Iris pigment epithelial cell (primary cell): ENCODE measurements at places on chromosomes 1 and 21.

GRCh38 chr21:25280061-25280460 lies 327.2 kb downstream of the MRPL39 start:
- no peak for DNase-seq

DNA sequence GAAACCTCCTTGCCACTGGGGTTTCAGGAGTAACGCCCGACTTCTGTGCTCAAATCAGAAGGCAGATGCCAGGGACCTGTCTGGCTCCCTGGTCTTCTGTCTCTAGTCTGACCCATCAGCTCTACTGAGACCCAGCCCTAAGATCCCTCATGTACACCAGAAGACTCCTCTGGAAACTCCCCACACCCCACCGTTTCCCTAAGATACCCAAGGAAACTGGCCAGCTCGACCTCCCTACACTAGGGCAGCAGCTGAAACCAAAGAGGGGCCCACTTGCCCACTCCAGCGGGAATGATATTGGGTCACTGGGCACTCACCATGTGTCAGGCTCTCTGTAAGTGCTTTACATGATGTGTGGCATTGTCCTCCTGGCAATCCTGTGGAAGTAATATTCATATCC lies 469 bp upstream of the S100A16 start:
- DNase-seq = no peak

DNA sequence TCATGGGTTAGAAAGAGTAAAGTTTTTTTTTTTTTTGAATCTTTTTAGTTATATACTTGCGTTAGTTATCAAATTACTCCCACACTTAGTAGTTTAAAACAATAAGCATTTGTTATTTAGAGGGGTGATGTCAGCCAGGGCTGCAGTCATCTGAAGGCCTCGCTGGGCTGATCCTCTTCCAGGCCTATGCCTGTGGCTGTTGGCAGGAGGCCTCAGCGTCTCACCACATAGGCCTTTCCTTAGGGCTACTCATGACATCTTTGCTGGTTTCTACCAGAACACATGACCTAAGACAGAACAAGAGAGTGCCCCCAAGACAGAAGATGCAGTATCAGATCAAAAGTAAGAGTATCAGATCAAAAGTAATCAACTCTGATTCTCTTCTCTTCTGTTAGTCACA lies 167.4 kb downstream of the HHAT start:
- peak; percentile 40 for DNase-seq

- DNase-seq = peak; percentile 6
Measured at GRCh38 chr1:245441689-245442088, 286.9 kb downstream of the KIF26B start.

GRCh38 chr1:85243372-85243771 lies 16.1 kb downstream of the C1orf52 start:
- peak; percentile 14 for DNase-seq

DNA sequence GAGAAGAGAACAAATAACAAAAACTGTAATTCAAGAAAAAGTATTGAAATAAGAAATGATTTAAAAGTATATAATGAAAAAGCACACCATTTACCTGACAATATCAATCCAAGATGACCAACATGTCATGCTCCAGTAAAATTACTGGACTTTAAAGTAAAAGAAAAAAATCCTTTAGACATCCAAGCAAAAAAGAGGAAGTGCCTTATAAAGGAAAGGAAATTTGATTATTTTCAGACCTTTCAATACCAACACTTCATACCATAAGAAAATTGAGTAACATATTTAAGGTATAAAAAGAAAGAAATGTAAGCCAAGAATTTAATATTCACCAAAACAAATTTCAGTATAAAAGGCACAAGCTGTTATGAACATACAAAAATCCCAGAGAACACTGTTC lies 46.2 kb upstream of the SSX2IP start:
- DNase-seq = no peak

DNA sequence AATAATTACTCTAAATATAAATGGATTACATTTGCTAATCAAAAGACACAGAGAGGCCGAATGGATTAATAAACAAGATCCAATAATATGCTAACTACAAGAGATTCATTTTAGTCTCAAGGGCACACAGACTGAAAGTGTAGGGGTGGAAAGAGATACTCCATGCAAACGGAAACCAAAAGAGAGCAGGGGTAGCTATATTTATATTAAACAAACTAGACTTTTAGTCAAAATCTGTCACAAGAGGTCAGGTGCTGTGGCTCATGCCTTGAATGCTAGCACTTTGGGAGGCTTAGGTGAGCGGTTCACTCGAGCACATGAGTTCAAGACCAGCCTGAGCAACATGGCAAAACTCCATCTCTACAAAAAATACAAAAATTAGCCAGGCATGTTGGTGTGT lies 33.6 kb upstream of the DISP1 start:
- no peak for DNase-seq

- no peak for DNase-seq
Measured at GRCh38 chr1:24216276-24217074, 29.4 kb upstream of the IFNLR1 start.

GRCh38 chr1:73635021-73635420 lies 563.0 kb downstream of the LRRIQ3 start:
- no peak for DNase-seq

DNA sequence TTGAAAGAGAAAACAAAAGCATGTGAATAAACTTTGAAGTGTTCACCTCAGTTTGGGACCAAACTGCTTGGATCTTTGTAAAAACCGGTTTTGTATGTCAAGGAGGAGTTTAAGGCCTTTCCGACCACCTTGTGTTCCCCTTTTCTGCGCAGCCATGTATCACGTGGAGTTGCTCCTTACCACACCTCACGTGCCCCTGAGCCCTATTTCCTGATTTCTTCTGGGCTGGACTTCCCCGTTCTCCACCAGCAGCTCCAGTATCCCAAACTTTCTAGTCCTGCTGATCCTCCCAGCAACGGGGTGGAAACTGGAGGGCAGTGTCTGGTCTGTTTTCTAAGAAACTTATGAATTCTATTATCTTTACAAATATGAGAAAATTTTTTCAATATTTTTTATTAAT lies 1.6 kb upstream of the SH3D21 start:
- DNase-seq = no peak

- no peak for DNase-seq
Measured at GRCh38 chr1:168535536-168535935, 8.3 kb downstream of the XCL2 start.

DNA sequence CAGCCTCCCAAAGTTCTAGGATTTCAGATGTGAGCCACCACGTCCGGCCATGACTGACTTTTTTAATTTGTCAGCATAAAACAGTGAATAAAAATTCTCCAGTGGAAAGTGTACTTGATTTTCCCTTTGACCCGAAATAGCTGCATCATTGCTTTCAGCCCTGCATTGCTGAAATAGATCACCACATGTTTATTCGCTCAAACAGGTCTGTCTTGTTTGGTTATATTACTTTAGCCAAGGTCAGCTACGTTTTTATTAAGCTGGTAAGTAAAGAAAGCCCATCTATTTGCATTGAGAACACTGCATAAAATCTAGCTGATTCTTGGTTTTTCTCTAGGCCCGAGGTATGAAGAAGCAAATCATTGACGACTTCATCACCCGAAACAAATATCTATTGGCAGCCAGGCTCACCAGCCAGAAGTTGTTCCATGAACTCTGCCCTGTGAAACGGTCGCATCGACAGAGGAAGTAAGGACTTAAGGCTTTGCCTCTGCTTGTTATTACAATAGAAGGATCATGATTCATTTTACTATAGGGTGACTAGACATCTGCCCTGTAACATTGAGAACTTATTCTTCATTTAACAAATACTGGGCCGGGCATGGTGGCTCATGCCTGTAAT lies 25.6 kb downstream of the AGMAT start:
- peak; percentile 79 for DNase-seq

DNA sequence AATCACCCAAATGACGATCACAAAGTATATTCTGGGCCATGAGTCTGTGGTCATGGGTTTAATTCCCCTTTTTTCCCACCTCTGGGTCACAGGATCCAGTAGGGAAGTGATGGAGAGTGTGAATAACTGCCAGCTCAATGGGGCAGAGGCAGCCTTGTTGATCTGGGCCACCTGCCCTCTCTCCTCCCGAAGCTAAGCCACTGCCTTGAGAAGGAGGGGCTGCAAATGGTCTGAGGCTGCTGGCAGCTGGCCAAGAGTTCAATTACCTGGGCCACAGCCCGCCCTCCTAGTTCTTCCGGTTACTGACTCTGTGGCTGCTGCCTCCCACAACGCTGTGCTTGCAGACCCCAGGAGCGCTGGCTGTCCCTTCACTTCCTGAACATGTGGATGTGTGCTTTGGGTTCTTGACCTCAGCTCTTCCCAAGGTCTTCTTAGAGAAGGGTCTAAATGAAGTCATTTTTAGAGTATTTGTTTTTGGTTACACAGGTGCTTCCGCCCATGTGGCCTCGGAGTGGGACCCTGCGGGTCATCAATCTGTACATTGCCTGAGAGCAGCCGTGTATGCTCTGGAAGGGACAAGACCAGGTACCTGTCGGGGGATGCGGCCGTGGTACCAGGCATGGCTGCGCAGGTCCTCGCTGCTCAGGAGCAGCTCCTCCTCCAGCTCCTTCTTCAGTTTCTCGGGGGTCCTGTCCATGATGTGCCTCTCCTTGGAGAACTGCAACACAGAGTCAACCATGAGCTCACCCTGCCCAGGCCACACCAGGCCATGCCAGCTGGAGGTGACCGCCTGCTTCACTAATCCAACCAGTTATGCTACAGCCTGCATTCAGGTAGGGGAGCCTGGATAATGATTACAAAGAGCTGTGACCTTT lies 89.7 kb downstream of the BCAR3 start:
- no peak for DNase-seq

DNA sequence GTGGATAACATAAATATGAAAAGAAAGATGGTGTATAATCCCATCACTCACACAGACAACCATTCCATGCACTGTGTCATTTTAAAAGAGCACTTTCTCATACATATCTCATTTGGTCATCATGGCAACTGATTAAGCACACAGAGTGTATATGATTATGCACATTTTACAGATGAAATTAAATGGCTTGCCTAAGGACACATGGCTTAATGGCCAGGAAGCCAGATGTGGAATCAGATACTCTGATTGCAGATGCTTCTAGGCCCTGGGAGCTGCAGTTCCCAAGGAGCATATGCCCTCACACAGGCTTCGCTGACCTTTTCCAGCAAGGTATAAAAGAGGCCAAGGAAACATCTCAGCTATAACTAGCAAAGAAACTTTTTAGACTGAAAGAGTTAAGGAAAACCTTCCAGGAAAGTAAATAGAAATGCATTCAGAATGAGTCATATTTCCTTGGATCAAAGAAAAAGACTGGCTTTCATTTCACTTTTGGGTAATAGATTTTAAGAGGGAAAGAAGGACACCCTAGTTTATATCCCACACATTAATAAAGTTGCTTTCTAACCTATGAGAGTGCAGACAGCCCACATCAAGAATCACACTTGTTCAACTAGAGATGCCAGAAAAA lies 19.6 kb upstream of the FAM89A start:
- DNase-seq = no peak

DNA sequence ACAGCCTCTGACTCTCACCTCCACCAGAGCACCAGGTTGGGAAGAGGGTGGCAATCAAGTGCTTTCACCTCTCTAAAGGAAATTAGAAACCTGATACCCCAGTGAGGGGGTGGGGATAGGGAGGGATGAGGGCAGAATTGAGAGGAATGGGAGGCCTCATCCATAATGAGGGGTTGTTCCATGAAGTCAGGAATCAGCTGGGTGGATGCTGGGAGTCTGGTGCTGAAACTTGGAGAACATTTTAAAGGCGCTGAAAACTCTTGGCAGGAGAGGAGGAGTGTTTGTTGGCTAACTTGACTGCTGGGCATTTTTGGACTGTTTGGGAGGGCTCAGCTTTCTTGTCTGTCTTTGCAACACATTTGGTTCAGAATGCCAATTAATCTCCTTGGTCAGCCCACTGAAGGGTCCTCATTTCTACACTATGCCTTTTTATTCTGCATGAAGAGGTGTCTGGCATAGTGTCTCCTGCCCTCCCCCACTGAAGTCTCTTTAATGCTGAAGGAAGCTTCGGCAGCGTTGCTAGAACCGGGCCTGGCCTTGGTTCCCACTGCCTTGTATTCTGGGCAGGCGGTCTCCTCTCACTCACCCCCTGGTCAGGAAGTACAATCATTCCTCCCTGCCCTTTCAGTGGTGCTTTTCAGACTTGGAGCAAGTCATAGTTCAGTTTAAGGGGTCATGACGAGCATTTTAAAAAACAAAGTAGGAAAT lies 2.2 kb downstream of the PHGDH start:
- DNase-seq = peak; percentile 8

GRCh38 chr1:204426035-204426436 lies 14.4 kb upstream of the PPP1R15B start:
- peak; percentile 90 for DNase-seq

DNA sequence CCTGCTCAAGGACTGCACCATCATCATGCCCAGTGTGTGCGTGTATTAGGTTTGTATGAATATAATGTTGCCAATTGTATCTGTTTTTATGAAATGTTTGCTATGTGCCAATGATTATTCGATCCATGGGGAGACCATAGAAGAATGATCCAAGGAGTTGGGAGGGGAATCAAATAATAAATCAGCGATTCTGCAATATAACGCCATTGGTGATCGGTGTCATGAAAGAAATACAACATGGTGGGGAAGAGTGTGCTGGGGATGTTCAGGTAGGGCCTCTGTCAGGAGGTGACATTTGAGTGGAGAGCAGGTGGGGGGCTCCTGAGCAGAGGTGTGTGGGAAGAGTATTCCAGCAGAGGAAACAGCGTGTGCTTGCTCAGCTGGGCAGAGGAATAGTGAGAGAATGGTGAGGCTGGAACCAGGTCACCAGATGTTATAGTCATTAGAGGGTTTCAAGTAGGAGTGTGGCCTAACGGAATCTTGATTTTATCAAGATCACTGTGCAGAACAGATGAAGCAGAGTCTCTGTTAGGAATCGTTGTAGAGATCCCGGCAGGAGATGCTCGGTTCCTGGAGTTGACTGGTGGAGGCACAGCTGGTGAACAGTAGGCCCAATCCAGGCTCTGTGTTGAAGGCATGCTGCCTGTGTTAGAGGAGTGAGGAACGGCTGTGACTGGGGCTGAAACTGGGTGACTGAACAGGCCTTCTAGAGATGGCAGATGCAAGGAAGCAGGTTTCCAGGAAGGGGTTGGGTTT lies 2.9 kb upstream of the ZNF496 start:
- no peak for DNase-seq

GRCh38 chr1:50502147-50502546 lies 78.9 kb upstream of the DMRTA2 start:
- DNase-seq = no peak

- DNase-seq = no peak
Measured at GRCh38 chr21:25402134-25402961, 204.9 kb downstream of the MRPL39 start.

GRCh38 chr1:22572818-22573217 lies 9.5 kb downstream of the EPHA8 start:
- no peak for DNase-seq

- peak; percentile 2 for DNase-seq
Measured at GRCh38 chr1:158496374-158496773, 24.4 kb downstream of the OR10R2 start.

DNA sequence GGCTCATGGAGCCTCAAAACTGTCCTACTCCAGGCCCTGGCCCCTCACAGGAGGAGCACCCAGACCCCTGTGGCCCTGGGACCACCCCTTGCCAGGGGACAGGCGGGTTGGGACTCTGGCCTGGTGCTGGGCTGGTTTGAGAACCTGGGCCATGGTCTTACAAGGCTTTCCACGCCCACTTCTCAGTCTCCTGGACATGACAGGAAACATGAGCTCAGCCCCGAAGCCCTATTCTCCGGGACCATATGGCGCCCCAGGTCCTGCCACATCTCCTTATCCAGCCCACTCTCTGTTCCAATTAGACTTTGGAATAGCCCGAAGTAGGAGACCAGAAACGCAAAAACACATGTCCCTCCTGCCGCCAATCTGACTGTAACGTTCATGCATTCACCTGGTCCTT lies 47.9 kb downstream of the KCNAB2 start:
- no peak for DNase-seq

GRCh38 chr1:204728456-204728855 lies 42.9 kb upstream of the LRRN2 start:
- no peak for DNase-seq

- DNase-seq = no peak
Measured at GRCh38 chr1:157325220-157325619, 187.0 kb upstream of the ETV3 start.
